ENCODE measurements at places on chromosomes 6 and 20.

- DNase-seq = no peak
Measured at GRCh38 chr20:56506103-56506502, 18.4 kb upstream of the FAM209A start.

DNA sequence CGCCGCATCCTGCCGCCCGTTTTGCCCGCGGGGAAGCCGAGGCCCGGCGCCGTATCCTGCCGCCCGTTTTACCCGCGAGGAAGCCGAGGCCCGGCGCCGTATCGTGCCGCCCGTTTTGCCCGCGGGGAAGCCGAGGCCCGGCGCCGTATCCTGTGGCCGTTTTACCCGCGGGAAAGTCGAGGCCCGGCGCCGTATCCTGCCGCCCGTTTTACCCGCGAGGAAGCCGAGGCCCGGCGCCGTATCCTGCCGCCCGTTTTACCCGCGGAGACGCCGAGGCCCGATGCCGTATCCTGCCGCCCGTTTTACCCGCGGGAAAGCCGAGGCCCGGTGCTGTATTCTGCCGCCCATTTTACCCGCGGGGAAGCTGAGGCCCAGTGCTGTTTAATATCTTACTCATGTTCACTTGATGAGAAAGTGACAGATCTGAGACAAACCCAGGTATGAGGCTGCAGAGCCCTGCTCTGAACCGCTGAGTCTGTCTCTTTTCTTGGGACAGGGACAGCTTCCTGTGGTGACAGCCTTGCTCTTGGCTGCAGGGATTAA, 129.4 kb downstream of the CDH26 start:
- no peak for DNase-seq

GRCh38 chr6:101799531-101799930, 406.0 kb downstream of the GRIK2 start:
- DNase-seq = no peak

DNA sequence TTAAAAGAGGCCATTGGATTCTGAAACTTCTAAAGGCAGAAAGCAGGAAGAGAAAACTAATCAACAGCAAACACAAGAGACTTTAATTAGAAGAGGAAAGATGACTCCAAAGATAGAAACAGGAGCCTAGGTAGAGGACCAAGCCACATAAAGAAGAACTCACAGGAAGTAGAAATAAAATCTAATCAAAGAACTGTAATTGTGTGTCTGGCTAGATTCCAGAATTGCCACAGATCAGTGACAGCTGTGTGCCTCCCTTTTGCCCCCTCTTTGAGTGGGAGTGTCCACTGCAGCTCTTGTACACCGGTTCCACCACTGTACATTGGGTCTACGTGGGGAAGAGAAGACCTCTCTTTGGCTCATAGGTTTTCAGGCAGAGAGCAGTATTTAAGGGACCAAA, 22.3 kb upstream of the THEMIS start:
- DNase-seq = no peak

DNA sequence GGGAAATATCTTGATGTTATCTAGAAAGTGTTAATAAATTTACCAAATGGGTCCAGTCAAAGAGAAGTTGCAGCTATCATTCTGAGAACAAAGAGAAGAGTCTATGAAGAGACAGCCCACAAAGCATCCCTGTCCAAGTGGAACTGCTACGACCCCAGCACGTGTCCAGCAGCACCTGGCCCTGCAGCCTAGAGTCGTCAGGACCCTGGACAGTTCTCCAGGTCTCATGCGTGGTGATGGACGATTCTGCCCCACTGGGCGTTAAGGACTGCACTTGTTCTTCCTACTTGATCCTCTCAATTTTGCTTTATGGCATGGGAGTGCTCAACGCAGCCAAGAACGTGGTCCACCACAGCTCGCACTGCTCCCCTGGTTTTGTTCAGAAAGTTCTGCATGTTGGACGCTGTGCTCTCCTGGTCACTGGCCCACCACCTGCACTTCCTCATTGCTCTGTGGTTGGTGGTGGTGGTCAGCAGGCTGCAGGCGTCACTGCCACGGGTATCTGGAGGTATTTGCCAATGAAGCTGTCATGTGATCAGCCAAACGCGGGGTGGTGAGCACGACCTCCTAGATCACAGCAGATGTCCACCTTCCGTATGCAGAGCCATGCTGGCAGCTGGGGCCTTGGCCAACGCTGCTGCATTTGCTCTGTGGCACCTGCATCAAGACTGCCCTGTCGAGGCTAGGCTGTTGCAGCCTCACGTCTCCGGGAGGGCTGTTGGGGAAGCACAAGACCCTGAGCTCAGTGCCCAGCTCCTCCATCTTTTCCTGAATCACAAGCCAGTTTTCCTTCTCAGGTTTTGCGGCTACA, 356.4 kb downstream of the CDH4 start:
- no peak for DNase-seq

DNA sequence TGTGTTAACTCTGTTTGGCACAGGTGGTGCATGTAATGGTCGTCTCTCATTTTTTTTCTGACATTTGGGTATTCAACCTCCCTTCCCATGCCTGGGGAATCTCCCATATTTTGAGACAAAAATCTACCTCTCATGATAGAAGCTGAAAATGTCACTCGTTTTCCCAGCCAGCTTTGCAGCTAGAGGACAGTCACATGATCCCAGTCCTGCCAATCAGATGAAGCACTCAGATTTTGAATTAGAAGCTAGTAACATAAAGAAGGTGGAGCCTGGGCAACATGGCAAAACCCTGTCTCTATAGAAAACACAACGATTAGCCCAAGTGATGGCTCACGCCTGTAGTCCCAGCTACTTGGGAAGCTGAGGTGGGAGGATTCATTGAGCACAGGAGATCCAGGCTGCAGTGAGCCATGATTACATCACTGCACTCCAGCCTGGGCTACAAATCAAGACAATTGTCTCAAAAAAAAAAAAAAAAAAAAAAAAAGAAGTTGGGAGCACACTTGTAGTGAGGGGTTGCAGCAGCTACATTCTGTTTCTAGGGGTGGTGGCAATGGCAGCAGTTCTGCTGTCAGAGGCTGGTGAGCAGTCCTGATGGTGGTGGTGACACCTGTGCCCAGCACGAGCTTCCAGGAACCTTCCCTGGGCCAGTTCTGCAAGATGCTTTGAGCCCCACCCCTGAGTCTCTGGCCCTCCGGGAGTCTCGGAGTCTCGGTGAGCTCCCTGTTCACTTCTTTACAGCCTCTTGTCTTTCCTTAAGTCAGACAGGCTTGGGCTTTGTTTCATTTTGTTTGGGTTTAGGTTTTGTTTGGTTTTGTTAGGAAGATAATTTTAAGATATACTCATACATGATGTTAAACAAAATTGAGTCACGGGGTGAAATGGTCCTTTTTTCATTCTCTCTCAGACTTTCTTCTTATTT, 94.1 kb upstream of the KCNG1 start:
- DNase-seq = no peak

DNA sequence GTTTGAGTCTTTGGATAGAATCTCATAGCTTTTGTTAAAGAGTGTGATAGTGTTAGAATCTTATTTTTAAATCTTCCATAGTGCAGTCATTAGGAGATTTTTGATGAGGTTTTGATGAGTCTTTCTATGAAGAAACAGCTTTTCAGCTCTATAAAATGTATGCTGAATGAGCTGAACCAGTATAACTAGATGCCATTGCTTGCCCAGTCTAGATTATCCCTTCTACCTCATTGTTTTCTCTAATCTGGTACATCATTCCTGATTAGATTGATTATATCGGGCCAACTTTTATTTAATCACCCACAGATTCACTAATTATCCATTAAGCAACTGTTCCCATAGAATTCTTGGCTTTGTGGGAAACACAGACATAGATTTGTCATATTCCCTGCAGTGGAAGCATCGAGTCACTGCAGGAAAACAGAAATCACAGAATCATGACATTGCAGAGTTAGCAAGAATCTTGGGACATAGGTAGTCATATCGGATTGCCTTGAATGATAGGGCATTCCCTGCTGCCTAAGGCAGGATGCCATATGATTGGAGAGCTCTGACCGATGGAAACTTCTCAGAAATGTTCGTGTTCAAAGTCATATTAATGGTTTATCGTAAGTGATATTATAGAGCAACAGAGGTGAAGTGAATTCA, 882.7 kb upstream of the FLRT3 start:
- DNase-seq = no peak

DNA sequence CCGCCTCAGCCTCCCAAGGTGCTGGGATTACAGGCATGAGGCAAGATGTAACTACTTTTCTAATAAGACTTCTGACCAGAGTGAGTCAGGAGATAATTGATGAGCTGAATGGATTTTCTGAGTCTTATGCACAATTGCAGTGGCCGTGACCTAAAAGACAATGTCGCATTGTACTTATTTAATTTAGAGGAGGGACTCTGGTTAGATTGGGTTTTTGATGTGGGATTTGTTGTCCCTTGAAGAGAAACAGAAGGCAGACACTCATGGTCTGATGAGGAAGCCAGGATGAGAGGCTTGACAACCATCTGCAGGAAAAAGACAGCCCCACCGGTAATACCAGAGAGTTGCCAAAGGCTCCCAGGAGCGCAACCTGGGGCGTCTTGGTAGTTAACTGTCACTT, 68.0 kb downstream of the ISM1 start:
- no peak for DNase-seq

DNA sequence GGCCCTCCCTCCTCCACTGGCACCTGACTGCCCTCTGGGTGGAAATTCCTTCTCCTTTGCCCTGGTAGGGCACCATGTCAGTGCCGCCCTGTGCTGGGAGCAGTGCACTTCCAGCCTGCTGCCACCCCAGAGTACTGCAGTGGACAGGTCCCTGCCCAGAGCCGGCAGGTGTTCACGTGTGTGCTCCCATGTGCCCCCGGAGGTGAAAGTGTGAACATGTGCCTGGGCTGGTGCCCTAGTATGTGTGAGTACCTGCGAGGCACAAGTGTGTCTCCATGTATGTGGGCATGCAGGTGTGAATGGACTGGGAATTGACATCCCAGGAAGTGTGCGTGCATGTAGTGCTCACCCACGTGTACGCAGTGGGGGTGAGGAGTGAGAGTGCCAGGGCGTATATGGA, 29.4 kb downstream of the SDCBP2 start:
- no peak for DNase-seq

- DNase-seq = no peak
Measured at GRCh38 chr20:48790473-48791003, 37.3 kb downstream of the PREX1 start.

GRCh38 chr6:26158076-26158580, 70.9 kb downstream of the HFE start:
- DNase-seq = no peak

DNA sequence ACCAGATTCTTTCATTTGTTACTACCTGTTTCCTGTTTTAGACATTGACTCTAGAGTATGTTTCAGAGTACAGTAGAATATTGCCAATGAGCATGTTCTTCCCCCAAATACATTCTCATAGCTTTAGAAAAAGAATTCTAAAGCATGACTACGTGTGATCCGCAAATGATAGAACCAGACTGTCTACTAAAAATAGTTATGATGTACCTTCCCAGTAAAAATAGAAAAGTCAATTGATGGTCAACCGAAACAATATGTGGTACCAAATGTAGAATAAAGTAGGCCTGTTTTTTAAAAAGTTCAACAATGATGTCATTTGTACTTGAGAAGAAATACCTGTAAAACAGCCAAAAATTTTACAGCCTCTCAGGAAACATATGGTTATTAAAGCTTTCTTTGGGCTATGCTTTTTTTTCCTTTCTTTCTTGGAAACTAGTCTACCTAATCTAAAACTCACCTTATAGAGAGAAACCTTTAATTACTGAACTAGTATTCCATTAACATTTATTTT, 130.1 kb upstream of the MTHFD1L start:
- no peak for DNase-seq

DNA sequence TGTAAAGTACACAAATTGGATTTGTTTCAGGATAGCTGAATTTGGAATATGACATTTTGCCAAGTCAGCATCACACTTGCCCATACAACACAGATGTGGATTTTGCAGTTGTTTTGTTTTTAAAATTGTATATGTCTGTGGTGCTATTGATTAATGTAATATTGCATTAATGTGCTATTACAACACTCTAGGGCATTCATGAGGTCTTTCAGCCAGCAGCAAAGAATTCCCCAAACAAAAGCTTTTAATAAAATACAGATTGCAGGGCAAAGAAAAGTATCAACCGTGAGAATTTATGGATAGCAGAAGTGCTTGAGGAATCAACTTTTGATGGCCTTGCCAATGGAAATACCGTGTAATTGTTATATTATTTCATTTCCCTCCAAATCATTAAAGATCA, 144.9 kb downstream of the AIG1 start:
- no peak for DNase-seq

DNA sequence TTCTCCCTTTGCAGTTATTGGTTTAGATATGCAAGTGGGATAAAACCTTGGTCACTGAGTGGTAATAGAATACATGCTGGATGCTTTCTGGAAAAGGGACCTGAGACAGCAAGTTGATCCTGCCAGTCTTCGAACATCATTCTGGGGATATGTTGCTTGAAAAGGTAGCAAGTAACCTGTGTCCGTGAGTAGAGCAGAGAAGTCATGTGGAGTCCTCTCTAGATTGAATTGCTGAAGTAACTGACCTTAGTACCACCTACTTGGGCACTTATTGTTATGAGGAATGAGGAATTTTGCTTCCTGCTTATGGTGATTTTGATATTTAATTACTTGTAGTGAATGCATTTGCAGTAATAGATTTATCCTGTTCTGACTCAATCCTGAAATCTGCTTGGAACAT, 367.3 kb upstream of the IMPG1 start:
- DNase-seq = no peak

DNA sequence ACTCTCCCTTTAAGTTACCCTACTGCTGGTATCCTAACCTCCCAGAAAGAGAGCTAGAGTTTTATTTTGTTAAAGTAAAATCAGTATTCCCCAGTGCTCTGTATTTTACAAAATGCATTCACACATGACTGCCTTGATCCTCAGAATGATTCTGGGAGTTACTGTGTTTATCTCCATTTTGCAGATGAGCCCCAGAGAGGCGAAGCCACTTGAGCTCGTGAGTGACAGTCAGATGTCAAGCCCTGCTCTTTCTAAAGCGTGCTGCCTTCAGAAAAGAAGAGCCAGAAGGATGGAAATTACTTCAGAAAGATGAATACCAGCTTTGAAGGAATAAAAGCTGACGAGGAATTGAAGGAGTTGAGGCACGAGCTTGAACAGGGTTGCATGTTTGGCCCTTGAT, 14.1 kb upstream of the OSER1 start:
- no peak for DNase-seq

GRCh38 chr6:54255886-54256285, 52.4 kb upstream of the TINAG start:
- DNase-seq = no peak

- no peak for DNase-seq
Measured at GRCh38 chr6:105831311-105832097, 254.6 kb upstream of the PRDM1 start.

DNA sequence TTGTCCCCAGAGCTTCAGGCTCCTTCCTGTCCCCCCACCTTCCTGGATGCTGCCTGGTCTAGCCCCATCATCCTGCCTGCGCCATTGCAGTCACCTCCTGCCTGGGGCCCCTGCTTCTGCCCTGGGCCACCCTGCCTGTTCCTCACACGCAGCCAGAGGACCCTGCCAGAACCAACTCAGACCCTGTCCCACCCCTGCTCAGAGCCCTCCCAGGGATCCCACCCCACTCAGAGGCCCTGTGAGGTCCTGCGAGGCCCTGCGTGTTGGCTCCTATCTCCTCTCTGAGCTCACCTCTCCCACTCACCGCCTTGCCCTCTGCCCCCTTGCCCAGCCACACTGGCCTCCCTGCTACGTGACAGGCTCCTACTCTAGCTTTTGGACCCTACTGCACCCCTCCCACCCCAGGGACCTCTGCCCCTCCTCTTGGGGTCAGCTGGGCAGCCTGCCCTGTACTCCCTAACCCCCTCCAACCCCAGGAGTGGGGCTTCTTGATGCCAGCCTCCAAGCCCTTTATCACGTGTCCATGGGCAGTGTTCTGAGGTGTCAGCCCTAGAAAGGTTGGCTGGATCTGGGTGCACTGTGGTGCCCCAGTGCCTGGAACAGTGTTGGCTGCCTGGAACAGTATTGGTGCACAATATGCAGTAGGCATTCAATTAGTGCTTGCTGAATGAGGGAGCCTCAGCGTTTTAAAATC, 68.3 kb downstream of the CEBPB start:
- no peak for DNase-seq
